ENCODE measurements at places on chromosomes 4 and X.
A peak's percentile ranks its signal among the peaks of the same experiment; 100 is the strongest.

- peak; percentile 34 for DNase-seq
These were observed 5.8 kb downstream of the CMC4 start for GRCh38 chrX:155065035-155065734.

DNA sequence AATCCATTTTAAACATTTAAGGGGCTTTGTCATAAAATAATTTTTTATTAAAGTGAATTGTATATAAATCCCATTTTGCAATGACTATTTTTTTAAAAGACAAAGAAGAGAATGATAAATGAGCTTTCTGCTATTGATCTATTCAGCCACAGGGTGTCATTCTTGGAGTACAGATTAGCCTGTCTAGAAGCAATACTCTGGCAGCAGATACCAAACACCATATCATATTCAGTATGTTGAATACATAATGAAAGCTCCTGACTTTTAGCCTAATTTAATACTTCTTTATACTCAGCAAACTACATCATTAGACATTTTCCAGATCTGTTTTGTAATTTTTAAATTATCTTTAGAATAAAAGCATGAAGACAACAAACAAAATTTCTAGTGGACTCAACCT is 496.3 kb downstream of the PDGFC start:
- DNase-seq, result peak; percentile 80

DNA sequence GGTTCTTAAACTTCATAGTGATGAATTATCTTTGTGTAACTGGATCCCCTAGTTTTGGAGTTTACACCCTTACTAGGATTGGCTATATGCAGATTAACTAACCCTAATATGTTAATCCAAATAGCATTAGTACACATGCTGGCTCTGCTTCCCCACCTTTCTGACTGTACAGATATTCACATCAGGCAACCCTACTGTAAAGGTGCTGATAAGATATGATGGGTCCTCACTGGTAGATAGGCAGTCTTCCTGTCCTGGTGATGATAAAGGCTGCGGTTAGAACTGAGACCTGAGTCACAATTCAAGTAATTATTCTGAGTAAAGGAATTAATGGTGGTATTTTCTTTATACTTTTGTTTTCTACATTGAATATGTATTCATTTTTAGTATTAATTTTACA is 118.6 kb downstream of the COL4A5 start:
- no peak for DNase-seq

GRCh38 chr4:5447755-5448154 is 260.6 kb downstream of the EVC2 start:
- DNase-seq, result no peak

- DNase-seq, result no peak
These were observed 503.5 kb downstream of the MID1IP1 start for GRCh38 chrX:39304746-39305145.

DNA sequence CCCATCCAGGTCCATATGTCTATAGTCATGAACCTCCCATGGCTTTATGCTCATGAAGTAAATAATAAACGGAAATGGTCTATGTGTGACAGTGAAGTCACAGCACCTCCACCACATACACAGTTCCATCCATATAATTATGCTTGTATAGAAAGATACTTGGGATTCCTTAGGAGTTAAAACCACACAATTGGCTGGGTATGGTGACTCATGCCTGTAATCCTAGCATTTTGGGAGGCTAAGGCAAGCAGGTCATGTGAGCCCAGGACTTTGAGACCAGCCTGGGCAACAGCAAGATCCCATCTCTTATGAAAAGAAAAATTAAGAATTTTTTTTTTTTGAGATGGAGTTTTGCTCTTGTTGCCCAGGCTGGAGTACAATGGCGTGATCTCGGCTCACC is 55.6 kb upstream of the RBM47 start:
- peak; percentile 63 for DNase-seq

DNA sequence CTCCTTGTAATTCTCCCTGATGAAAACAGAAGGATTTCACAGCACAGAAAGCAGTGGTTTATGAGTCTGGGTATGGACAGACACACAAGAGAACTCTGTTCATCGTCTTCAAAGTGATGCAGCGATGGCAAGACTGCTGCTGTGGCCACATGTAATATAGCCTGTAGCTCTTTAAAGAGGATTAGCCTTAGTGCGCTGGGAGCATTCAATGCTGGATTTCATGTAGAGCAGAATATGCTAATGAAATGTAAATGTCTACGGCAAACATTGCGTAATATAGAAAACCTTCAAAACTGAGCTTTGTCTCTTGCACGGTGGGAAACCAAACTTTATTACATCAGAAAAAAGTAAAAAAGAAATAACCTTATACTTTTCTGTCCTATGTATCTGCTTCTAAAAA is 42.9 kb downstream of the ALPK1 start:
- DNase-seq, result no peak

GRCh38 chrX:47927212-47927611 is 76.6 kb downstream of the ZNF182 start:
- DNase-seq, result no peak

DNA sequence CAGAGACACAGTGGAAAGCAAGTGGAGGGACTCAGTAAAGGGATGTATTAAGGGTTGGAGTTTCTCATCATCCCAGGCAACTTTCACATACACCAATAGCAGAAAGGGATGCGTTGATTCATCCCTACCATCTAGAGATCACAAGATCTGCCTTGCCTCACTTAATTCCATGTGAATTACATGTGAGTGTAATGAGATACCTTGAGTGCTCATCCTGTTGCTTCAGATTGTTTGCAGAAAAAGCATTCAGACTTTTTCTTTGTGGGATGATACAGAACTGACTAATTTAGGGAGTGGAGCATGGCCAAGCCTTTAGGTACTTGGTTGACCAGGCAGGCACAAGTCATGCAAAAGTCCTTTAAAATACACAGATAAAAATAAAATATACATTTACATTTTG is 124.8 kb upstream of the SLIT2 start:
- peak; percentile 23 for DNase-seq

All from astrocyte of the spinal cord (primary cell).